NCI-H524 treated with DMSO at 0.1 percent for 48 hours (cell line): ENCODE measurements at places on chromosomes 5 and 9.

DNA sequence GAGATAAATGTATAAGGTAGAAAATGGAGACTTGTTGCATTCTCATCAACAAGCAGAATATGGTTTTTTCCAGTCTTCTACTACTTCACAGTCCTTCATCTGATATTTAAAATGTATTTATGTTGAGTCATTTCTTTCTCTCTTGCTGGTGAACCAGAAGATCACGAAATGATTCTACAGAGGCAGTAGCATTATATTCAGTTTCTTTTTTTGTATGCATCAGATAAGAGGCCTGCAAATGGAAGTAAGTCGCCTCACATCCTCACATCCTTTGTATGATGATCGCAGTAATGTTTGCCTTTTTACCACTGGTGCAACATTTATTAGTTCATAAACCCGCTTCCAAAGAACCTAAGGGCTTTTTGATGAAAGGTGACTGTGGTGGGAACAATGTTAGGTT, 22.1 kb upstream of the IL13 start:
- DNase-seq = no peak

DNA sequence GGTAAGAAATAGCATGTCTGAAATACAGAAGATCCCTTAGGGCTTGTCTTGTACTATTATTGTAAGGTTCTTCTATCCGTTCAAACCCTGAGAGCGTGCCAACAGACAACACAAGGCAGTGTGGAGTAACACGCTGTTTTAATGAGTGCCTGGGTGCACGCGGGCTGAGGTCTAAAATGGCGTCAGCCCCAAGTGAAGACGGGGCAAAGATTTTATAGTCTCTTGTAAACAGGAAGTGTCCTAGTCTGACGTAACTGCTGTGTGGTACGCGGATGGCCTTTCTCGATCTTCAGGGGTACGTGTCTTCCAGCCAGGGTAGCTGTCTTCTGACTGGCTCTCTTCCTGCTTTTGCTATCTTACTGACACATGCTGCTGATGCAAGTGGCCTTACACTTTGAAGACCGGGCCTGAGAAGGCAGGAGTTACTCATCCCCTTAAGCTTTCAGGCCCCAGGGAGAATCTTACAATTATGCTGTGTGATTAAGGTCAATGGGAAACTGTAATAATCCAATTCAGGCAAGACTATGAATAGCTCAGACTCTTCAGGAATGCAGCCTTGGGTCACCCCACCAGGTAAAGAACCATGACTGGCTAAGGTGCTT, 1812.0 kb upstream of the CDH9 start:
- DNase-seq = no peak

DNA sequence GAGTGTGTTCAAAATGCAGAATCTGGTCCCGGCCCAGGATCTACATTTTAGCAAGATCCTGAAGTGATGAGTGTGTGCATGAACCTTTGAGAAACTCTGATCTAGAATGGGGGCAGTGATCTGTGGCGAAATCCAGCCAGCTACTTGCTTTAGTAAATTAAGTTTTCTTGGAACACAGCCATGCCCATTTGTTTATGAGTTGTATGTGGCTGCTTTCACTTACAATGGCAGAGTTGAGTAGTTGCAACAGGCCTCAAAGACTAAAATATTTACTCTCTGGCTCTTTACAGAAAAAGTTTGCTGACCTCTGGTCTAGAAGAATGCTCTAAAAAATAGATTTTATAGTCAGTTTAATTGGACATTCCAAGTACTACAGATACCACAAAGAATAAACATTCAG, 588.3 kb downstream of the BNC2 start:
- DNase-seq = no peak

DNA sequence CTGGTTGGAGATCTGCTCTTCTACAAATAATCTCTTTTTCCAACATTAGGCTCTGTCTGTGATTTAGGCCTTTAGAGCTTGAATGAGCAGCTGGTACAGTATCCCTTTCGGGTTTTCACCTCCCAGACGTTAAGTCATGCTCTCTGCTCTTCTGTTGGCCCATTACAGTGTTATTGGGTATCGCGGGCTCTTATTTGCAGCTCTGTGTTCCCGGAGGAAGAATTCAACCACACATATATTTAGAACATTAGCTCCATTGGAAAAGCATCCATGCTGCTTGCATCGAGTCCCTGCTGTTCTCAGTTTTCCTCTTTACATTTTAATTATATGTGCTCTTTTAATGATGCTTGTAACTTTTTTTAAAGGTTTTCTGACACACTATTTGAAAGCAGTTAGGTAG, 278.0 kb upstream of the ADCY2 start:
- DNase-seq = no peak

DNA sequence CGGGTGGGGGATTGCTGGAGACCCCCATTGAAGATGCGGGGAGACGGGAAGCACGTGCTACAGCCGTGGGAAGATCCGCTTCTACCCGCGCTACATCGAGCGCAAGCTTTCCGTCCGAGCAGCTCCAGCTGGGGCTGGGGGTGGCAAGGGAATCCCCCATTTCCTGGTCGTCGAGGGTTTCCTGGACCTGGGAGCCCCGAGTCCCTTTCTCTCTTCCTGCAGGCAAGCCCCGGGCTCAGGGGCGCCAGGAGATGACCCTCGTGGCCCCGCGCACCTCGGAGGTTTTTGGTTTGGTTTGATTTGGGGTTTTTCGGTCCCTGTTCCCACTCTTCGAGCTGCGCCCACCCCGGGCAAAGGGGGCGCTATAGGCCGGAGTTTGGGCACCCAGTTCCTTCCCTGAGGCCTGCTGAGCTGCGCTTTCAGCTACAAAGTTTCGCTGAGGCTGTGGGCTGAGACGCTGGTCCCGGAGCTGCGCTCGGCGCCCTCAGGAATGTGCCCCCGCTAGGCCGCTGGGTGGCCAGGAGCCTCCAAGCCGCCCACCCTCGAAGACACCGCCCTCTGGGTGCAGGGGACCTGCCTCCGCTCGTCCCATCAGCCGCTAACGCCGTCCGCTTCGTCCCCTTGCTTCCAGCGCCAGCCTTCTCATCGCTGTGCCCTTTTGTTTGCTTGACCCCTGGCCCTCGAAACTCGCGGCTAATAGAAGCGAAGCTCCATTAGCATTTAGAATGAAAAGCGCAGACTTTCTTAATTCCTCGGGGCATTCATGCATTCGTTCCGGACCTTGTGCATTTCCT, 2.9 kb downstream of the NR4A3 start:
- DNase-seq = no peak

GRCh38 chr5:173670791-173671120, 54.3 kb upstream of the BOD1 start:
- DNase-seq = no peak

GRCh38 chr9:120720404-120720803, 6.1 kb upstream of the MEGF9 start:
- no peak for DNase-seq

GRCh38 chr5:52856564-52856963, 68.8 kb downstream of the ITGA1 start:
- no peak for DNase-seq

DNA sequence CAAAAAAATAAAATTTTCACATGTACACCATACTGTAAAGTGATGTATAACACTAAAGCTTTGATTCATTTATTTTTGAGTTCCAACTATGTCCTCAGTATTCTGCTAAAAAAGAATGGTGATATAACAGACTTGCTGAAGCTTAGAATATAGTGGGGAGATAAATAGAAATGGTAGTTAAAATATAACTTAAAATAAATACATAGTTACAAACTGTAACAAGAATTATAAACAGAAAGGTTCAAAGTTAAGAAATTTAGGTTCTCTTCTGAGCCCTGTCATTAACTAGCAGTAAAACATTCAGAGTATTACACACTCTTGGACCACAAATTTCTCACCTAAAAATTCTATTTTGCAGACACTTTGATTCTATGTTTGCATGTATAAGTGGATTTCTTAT, 392.1 kb downstream of the ANXA1 start:
- no peak for DNase-seq

DNA sequence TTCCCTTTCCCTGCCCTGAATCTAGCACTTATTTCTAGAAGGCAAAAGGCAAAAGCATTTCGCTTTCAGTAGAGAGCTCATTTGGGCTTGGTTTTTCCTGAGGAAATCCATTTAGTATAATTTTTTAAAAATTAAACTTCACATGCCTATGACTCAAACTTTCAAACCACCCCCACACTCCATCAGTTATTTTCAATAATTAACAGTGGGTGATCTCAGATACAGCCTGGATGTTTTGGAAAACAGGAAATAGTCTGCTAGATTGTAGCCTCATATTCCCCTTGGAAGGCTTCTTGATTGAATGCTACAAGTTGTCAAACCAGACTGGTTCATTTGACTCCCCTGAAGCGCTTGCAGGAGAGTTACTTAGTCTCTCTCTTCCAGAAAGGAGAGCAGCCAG, 40.6 kb downstream of the SEMA5A start:
- no peak for DNase-seq

- no peak for DNase-seq
Observed at GRCh38 chr9:91946196-91946595, 3.8 kb downstream of the ROR2 start.

DNA sequence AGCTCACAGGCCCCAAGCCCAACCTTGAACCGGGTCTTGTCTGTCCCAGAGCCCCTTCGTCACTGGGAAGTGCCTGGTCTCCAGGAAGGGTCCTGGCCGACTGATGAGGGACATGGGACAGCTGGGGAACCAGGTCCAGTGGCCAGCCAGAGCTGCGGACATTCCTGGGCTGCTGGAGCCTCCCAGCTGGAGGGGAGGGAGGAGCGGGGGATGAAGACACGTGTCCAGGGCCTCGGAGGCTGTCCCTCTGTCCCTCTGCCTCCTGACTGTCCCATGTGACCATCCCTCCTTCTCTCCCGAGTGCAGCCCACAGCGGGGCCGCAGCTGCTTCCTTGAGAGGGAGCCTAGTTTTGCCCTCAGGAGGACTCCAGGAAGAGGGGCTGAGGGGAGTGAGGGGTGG, 41.7 kb upstream of the UBAC1 start:
- DNase-seq = no peak

DNA sequence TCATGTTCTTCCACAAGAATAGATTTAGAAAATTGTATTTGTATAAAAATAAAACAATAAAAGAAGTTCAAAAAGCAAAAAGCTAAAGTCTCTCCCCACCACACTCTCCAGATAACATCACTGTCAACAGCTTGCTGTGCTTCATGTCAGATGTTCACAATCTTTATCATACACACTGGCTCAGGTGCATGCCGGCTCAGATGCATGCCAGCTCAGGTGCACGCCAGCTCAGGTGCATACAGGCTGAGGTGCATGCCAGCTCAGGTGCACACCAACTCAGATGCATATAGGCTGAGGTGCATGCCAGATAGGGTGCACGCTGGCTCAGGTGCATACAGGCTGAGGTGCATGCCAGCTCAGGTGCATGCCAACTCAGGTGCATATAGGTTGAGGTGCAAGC, 26.5 kb downstream of the SEMA4D start:
- DNase-seq = no peak

- no peak for DNase-seq
Observed at GRCh38 chr9:37342493-37342892, 80.0 kb upstream of the GRHPR start.

DNA sequence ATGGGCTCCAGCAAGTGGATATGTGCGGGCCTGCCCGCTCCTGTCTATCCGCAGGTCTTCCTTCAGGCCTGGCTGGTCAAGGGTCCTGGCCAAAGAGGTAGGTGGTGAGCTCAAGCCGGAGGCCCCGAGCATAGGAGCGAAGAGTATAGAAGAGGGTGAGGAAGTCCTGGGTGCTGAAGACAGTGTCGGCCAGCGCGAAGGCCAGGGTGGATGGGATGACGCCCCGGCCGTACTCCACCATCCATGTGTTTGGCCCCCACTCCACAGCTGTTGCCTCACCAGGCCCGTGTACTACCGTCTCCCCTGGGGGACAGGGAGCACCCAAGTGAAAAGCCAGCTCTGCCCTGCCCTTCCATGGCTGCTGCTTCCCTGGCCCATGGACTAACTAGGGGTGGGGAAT, 2.0 kb downstream of the SIGMAR1 start:
- no peak for DNase-seq

DNA sequence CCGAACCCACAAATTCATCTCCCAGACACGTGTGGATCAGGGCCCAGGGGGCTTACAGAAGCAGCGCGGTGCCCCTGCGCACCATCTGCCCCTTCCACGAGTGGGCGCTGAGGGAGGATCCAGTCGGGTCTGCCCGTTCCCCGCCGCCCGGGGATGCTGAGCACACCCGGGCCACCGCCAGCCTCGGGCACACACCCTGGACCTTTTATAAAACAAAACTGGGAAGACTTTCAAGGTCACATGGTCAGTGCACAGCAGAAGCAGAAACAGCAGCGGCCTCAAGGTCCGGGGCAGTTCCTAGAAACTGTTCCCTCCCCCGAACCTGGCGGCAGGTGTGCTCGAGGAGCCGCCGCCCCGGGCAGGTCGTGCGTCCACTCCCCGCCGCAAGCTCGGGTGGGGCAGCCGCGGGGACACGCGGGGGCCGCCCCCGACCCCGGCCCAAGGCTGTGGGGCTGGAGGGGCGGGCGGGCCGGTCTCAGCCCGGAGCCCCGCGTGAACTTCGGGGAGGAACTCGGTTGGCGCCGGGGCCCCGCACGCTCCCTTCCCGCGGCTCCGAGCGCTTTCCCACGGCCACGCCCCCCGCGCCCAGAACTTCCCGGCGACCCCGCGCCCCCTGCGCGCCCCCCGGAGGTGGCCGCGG, 633 bp upstream of the PPP1R26 start:
- no peak for DNase-seq

- no peak for DNase-seq
Observed at GRCh38 chr5:176748967-176749935, 61.1 kb upstream of the UNC5A start.

GRCh38 chr5:174690271-174690670, 34.1 kb upstream of the MSX2 start:
- DNase-seq = no peak

DNA sequence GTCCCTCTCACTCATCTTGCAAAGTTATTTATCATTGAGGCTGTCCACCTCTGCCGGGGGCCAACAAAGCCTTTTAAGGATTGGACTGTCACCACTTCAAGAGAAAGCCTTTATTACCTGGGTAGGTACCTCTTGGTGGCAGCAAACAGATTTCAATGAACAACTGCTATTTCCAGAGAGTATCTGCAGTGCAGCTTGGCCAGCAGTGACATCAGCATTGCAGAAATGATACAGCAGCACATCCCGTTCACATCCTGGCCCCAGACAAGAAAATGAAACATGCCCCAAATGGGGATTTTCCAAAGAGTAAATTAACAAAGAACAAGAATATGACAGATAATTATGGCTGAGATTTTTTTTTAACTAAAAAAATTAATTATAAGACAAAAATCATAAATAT, 2.3 kb upstream of the SPATA6L start:
- DNase-seq = no peak
